ENCODE measurements at places on chromosomes 6 and 20. TPM values are rescaled to one million over a fixed set of nuclear protein-coding genes. Genes with fewer than 3 reads are reported as not detected.

DNA sequence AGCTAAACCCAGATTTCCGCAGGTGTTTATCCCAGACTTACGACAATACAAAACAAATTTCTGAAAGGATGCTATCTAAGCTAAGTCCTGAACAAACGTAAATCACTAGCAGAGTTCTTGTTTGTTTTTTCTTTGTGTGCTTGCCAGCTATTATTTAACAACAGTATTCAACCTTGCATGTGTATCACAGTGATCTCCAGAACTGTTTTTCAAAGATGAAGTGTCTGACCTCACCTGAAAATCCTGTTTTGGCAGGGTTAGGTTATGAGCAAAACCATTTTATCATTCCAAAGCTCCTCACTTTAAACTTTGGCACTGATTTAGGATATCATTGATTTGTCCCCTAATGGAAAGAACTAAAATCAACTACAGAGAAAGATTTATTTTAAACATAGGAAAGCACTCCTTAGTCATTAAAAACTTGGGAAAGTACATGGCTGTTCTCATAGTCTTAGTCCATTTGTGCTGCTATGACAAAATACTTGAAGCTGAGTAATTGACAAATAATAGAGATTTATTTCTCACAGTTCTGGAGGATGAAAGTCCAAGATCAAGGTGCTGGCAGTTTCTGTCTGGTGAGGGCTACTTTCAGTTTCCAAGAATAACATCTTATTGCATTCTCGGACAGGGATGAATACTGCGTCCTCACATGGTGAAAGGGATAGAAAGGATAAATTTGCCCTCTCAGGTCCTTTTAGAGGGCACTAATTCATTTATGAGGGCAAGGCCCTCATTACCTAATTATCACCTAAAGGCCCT, 20.8 kb upstream of the BMP5 start:
- DNase-seq = no peak

DNA sequence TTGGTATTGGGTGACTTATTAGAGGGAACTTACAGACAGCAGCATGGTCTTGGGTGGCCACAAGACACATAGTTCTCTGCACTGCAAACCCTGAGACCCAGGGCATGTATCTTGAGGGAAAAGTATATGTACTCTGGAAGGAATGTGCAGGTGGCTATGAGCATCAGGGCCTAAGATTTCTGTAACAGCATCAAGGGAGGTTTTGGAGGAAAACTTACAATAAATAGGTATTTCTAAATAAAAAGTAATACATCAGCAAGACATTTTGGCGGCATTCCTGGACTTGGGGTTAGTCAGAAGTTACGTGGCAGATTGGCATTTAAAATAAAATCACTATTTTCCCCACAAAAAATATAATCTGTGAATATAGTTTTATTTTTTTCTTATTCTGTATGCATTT, 8.0 kb upstream of the STX7 start:
- no peak for DNase-seq

DNA sequence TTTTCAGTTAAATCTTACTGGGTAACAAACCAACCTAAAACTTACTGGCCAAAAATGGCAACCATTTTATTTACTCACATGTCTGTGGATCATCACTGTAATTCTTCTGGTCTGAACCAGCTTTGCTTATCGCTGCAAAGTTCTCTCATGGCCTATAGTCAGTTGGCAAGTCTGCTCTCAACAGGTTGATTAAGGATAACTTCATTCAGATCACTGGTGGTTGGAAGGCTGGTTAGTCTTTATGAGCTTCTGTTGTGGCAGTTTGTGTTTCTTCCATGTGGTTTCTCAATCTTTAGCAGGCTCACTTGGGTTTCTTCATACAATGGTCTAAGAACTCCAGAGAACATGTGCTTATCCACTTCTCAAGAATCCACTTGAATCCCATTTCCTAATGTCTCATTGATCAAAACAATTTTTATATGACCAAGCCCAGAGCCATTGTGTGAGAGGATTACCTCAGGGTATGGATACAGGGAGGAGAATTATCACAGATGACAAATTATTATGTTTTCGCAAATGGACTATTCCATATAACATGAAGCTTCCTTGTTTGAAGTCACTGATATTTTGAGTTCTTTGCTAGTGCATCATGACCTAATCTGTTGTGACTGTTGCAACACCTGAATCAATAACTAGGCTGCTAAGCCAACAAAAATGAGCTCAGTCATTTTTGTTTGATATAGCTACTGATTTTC, 155.4 kb upstream of the BMP2 start:
- no peak for DNase-seq

The LPIN3 gene
- 13.2 TPM for polyA plus RNA-seq

DNA sequence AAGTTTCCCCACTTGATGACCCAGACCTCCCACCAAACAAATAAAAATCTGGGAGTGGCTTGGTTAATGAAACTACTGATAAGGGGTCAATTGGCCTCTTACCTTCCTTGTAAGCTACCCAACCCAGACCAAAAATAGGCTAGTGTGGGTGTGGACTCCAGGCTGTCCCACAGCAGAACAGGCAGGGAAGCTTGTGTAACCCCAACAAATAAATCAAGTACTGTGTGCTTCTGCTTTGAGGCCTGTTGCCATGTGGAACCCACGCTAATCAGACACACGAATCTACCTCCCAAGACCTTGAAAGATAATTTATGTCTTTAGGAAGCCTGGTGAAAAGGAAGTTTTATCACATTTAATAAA, 33.7 kb upstream of the PAQR8 start:
- DNase-seq = no peak

The RWDD1 gene
- 83.5 TPM for polyA plus RNA-seq

GRCh38 chr6:148239215-148239614, 103.4 kb upstream of the SASH1 start:
- DNase-seq = no peak

DNA sequence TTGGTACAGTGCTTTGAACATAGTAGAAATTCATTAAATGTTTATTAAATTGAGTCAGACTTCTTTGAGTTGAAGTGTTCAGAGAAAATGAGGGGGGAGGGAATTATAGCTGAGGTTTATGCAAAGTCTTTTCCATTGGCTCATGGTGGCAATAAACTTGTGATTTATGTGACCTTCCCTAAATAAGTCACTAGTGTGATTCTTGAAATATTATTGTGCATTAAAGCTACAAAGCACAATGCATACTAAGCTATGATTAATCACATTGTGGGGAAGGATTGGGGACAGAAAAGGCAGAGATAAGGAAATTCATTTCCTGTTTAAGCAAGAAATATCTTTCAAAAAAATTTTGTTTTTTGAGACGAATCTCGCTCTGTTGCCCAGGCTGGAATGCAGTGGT, 877.5 kb downstream of the TFAP2A start:
- no peak for DNase-seq

The TMEM244 gene
- not detected for polyA plus RNA-seq

DNA sequence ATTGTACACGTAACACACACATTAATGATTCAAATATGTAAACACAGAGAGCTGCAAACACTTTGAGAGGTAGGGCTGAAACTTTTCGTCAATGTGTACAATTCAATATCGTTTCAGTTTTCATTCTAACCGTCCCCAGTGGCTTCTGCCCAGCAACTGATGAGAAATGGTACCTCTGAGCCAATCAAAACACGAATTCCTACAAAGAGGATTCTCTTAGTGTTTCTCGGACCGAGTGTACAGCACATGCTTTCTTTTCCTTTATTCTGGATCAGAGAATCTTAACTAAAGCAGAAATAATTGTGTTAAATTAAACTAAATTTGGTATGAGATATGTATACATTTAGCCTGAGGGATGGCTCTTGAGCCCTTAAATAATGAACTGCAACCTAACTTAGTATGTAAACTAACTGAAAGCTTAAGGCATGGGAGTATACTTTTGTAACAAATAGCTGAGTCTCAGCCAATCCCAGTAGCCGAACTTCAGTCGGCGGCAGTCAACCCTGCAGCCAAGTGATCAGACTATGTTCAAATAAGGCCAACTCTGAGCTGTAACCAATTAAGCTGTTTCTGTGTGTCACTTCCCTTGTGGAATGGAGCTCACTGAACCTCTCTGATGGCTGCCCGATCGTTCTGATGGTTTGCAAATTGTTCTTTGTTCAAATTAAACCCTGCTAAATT, 16.1 kb downstream of the BTN2A1 start:
- DNase-seq = peak; percentile 81

DNA sequence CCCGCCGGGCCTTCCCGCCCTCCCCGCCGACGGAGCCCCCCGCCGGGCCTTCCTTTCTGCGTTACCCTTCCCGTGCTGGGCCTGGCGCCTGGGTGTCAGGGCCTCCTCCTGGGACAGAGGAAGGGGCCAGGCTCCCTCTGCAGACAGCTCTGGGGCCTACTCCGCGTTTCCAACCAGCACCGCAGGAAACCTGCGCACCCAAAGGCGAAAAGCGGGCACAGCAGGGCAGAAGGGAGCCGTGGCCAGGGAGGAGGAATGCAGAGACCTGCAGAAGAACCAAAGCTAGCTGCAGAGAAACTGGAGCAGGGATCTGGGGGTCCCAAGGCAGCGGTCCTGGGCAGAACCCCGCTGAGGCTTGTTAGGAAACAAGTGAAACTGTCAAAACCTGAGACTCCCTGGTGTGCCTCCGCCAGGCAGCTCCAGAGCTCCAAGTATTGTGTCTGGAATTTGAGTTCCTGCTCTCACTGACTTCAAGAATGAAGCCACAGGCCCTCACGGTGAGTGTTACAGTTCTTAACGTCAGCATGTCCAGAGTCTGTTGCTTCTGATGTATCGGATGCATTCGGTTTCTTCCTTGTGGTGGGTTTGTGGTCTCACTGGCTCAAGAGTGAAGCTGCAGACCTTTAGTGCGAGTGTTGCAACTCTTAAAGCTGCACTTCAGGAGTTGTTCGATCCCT, 33.3 kb downstream of the IRF4 start:
- DNase-seq = no peak

DNA sequence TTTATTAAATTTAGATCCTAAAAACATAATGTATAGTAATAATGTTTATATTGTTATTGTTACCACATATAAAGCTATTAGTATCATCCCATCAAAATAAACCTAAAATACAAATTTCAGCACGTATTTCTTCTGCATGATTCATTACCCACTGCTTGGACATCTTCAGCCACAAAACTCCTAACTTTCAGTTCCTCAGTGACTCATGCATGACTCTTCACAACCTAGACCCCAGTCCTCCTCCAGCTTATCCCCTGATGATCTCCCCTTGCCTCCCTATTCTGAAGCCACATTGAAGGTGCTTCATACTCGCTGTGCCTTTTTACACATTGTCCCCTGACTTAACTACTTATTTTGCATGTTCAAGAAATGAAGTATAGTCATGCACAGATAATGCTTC, 11.2 kb upstream of the GPRC6A start:
- DNase-seq = no peak

- DNase-seq = no peak
Observed at GRCh38 chr6:33907227-33907626, 103.4 kb upstream of the MLN start.

The FHL5 gene
- polyA plus RNA-seq = 0.21 TPM

DNA sequence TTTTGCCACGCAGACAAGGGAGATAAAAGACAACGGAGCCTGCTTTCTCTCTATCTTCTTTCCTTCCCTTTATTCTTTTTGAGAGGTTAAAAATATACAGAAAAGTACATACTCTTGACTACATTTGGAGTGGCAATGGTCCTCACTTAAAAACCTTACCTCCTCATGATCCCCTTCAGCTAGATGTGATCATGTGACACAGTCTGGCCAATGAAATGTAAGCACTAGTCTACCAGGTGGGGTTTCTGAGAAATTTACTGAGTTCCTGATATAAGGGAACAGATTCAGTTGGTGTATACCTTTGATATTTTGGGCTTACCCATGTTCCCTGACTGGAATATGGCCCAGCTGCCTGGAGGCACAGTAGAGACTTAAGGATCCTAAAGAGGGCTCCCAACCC, 165.5 kb upstream of the BEND3 start:
- DNase-seq = no peak

The ARMH2 gene
- polyA plus RNA-seq = not detected

All from right renal pelvis (tissue), 4 donors.